ENCODE measurements at places on chromosomes 16 and 17.

DNA sequence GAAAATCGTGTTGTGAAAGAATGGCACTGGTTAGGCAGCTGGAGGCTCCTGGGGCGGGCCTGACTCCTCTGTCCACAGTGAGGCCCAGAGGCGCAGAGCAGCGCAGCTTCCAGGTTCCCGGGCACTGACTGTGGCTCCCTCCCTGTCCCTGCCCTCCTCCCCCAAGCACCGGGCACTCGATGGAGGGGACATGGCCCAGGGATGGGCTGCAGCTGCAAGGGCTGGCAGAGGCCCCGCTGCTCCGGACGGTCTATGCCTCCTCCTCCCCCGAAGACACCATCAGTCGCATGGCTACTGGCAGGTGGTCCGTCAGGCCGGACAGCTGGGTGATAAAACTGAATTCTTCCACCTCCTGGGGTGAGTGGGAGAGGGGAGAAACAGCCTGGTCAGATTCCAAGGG, 50.1 kb downstream of the PRMT7 start:
- no peak for DNase-seq

- DNase-seq: no peak
Observed at GRCh38 chr17:38439436-38439835, 11.2 kb downstream of the ARHGAP23 start.

- DNase-seq: no peak
Observed at GRCh38 chr16:67093098-67093726, 16.5 kb upstream of the PHAF1 start.

DNA sequence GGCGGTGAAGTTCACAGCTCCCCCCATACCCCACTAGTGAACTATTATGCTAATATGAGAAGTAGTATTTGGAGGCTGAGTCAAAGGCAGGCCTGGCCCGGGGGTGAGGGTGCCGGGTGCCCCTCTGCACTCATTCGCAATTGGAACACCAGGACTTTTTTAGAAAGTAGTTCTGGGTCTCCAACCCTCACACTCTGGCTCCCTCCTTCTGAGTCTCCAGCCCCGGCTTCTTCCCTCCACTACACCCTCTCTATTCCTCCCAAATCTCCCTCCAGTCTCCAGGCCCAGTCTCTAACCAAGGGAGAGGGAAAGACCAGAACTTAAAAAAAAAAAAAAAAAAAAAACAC, 11.3 kb upstream of the HOXB2 start:
- no peak for DNase-seq

DNA sequence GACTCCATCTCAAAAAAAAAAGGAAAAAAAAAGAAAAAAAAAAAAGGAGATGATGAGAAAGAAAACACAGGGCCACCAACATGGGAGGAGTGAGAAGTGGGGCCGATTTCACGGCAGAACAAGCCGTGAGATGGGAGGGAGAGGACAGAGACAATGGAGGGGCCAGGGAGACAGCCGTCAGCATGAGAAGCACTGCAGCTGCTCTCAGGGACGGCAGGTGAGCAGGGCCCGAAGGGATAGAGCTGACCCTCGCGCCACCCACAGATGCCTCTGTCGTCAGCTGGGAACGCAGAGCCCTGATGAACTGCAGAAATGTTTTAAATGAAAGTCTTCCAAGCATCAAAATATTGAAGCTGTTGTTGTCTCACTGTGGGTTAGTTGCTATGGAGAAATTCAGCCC, 20.3 kb downstream of the PITPNM3 start:
- DNase-seq: no peak

- no peak for DNase-seq
Observed at GRCh38 chr17:57288040-57288772, 31.9 kb downstream of the MSI2 start.

GRCh38 chr16:4123616-4124300, 7.5 kb upstream of the ADCY9 start:
- no peak for DNase-seq

GRCh38 chr16:88672776-88673175, 9.9 kb upstream of the MVD start:
- DNase-seq: no peak

GRCh38 chr16:19929062-19929511, 44.4 kb upstream of the GPRC5B start:
- no peak for DNase-seq

DNA sequence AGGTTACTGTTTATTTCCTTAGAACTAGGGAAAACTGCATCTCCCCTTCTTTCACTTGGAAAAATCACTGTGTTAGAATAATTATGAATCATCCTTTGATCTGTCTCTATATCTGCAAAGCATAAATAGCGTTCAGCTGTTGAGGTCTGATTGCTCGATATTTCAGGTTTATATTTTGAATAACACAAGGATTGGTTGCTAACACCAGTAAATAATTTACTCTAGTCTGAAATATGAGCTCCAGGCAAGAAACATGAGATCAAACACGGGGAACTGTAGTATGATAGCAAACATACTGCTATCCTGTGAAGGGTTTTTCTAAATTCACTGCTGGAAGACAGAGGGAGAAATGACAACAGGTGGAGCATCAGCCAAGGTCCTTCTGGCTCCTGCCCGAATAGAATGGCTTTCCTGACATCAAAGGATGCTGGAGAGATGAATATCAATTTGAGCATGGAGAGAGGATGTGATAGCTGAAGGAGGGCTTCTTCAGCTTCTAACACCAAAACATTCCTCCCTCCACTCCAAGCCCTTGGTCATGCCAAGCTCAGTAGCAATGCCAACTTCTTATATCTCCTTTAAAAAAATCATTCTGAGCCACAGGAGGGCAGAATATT, 450.3 kb downstream of the SHISA9 start:
- DNase-seq: no peak

GRCh38 chr17:75088465-75089417, 987 bp downstream of the SLC16A5 start:
- no peak for DNase-seq

GRCh38 chr17:51745993-51746392, 412.5 kb downstream of the CA10 start:
- DNase-seq: no peak

DNA sequence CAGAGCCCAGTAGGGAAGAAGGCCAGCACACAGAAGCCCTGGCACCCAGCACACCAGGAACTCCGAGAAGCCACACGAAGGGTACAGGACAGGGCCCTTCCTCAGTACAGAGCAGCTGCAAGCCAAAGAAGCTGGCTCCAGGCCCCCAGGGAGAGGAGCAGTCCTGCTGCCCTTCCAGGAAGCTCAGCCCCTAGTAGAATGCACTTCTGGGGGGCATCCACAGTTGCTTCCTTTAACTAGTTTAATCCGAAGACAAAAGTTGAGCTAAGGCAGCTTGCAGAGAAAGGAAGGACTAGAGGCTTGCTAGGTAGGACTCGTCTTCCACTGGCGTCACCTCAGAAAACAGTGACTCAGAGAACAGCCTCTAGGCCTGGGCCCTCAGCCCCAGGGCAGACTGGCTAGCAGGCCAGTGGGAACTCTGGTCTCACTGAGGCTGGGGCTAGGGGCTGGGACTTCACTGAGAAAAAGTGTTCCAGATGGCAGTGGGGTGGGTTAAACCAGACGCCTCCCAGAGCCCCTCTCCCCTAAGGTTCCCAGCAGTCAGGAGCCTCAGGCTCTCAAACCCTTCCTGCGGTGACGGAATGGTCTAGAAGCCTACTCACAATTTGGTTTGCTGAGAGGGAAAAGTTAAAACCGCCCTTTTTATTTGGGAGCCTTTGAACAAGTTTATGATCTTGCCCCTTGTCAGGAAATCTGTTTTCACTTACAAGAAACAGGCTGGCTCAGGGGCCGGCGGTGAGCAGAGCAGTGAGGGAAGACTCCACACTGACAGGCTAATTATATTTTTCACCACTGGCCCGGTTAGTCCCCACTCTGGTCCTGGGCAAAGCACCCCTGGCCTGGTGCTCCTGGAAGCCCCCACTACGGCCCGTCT, 41.4 kb downstream of the ACTG1 start:
- no peak for DNase-seq

DNA sequence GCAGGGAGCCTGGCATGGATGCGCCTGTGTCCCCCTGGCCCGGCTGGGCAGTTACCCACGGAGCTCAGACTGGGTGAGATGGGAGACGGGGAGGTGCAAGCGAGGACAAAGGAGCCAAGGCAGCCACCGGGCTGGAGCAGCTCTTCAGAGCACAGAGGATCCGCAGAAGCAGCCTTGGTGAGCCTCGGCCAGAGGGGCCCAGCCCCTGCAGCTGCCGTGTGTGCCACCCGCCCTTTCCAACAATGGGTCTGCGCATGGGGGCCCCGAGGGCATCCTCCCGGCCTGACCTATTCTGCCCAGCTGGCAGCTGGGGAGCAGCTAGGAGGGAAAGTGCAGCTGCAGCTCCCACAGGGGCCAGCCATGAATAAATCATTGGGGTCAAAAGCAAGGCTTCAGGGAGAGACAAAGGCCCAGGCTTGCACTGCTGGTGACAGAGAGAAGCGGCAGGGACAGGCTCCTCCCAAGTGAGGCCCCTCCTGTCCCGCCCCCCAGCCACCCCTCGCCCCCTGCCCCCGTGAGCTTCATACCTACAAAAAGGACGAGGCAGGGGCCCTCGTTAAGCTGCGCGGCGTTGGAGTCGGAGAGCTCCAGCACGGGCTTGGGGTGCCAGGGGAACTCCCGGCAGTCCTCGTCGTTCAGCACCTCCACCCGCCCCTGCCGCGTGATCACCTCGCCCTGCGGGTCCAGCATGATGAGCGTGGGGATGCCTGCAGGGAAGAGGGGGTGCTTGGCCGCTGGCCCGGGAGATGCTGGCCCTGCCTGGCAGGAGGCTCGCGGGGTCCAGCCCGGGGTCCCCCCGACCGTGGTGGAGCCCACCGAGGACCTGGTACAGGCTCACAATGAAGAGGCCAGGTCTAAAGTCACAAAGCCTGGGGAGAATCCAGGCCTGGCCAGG, 22.6 kb downstream of the MRM3 start:
- no peak for DNase-seq

- DNase-seq: no peak
Observed at GRCh38 chr16:5008311-5008731, 25.4 kb downstream of the NAGPA start.

DNA sequence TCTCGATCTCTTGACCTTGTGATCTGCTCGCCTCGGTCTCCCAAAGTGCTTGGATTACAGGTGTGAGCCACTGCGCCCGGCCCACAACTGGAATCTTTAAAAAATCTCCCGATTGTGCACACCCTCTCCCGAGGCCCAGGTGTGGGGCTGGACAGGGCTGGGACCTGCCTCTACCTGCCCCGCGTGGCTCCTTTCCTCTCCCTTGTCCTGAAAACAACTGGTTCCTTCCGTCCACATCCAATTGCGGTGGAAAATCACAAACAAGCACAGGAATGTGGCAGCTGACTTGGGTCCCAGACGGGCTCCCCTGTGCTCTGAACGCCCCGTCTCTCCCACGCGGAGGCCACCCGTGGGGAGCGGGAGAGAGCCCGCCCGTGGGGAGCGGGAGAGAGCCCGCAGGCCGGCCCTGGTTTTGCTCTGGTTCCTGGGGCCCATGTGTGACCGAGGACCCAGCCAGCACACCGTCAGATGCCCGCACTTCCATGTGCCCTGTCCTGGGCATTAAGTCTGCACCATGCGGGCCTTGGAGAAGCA, 3.0 kb upstream of the TMEM204 start:
- DNase-seq: no peak

GRCh38 chr16:69127966-69128510, 4.3 kb downstream of the CHTF8 start:
- no peak for DNase-seq

GRCh38 chr17:76511668-76512365, 10.6 kb upstream of the RHBDF2 start:
- no peak for DNase-seq

- no peak for DNase-seq
Observed at GRCh38 chr17:13678841-13679240, 77.1 kb upstream of the HS3ST3A1 start.

DNA sequence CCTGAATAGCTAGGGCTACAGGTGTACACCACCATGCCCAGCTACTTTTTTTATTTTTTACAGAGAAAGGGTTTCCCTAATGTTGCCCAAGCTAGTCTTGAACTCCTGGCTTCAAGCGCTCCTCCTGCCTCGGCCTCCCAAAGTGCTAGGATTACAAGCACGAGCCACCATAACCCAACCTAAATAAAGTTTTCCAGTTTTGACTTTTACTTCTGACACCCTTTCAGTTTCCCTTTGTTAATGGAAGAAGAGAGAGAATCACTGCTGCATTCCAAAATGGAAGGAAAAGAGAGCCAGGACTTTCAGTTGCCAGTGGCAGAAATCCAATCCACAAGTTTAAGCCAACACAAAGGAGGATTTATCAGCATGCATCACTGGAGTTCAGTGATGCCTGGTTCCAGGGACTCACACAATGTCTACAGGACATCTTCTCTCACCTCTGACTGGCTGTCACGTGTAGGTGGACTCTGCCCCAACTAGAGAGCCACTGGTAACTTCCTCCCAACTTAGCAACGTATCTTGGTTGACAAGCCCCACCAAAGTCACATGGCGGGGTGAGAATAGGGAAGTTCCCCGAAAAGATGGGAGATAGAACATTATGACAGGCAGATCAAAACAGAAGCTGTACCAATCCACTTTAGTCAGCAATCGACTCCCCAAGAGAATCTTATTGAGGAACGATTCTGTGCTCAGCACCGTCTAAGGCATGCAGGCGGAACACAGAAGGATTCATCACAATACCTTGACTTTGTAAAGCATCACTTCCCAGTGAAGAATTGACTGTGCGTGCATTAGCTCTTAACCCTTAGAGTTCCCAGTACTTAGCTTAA, 46.5 kb downstream of the GAS7 start:
- DNase-seq: no peak

DNA sequence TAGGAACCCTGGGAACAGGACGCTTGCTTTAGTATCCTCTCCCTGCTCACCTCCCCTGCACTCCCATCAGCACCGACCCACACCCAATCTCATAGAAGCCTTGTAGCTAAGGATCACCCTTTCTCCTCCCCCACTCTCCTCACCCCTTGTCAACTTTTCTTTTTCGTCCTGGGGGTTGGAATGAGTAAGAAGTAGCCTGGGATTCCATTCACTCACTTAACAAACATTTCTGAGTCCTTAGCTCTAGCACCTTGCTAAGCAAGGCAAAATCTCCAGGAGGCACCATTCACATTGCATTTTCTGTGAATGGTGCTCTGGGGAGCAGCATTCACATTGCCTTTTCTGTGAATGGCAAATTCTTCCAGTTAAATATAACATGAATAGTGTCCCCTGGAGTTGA, 1.1 kb upstream of the PGAP3 start:
- DNase-seq: no peak

DNA sequence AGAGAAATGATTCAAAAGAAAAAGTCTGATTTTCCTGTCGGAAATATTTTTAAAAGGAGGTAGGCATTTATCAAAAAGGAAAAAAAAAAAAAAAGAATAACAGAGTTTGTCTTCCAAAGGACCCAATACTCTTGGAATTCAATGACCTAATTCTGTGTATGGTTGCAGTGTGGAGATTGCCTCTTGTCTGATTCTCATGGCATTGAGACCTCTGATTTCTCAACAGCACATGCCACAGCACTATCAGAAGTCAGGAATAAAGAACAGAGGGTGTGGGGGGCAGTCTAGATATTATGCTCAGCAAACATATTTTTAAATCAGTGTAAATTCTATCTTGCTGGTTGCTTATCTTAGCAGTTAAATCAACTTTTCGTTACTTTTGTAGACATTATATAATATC, 81.3 kb upstream of the SOX9 start:
- DNase-seq: no peak
